ENCODE measurements at places on chromosomes 5 and 9.

DNA sequence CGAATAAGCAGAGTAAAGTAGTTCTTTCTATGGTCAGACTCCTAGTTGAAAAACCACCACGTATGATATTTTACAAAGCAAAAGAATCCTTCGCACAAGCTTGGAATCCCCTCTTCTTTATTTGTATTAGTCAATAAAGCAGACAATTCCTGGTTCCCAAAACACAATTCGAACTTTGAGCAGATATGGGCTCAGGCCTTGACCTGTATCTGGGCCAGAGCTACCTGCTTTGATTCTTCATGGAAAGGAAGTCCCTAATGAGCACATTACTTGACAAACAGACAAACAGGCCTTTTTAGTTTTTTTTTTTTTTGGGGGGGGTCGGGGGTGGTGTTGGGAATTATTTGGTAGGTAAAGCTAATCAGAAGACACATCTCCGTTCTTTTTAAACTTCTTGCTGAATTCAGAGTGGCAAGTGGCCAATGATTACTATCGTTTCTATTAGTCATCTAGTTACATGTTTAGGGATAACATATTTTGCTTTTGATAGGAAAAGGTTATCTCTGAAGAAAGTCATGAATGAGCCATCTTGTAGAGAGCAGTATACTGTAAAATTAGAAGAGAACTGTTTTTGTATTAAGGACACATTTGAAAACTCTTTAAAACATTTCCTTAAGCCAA, 116.6 kb upstream of the HMHB1 start:
- no peak for DNase-seq

- no peak for DNase-seq
Measured at GRCh38 chr5:8686707-8687106, 817.8 kb downstream of the MTRR start.

DNA sequence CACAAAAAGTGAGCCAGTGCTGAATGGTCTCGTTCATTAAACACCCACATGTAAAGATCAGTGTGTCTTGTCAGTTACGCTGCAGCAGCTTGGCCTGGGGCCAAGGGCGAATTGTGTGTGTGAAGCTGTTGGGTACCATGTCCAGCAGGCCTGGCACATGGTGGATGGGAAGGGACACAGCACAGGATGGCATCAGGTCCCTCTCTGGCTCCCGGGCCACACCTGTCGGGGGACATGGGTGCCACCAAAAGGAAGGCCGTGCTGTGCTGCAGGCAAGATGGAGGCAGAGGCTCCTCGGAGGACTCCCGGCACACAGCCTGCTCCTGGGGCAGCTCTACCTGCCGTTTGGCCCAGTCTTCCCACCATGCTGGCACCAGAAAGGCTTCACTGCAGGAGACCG, 32.0 kb downstream of the NKD2 start:
- no peak for DNase-seq

- DNase-seq = no peak
Measured at GRCh38 chr9:8371686-8372085, 572.1 kb upstream of the DMAC1 start.

- no peak for DNase-seq
Measured at GRCh38 chr5:169945831-169946261, 34.4 kb downstream of the INSYN2B start.

DNA sequence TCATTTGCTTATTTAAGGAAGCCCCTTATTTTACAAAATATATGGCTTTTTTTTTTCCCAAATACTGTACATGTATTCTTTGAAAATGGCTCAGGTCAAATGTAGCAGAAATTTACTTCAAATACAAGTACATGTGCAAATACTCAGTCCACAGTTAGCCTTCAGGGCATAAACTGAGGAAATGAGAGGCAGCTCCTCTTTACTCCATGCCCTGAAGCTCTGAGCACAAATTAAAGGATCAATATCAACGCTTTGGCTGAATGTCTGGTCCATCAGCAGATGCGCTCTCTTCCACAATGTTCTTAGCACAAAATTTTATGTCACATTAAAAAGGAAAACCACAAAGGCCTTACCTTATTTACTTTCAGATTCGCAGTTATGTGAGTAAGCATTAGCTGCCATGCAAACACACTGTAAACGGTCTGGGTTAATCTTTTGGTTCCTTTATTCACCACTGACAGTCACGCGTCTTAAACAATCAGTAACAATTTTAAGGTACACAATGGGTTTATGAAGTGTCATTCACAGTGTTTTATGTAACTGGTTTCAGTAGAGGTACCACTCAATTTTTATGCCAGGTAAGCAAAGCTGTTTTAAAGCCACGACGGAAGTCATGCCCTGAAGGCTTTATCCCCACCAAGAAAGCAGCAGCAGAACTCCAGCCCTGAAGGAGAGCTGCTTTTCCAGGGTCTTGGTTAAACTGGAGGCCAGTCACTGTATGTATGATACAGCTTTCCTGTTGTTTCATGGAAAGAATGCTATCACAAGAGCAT, 103.4 kb downstream of the OTULIN start:
- peak; percentile 10 for DNase-seq

- no peak for DNase-seq
Measured at GRCh38 chr9:73260506-73260905, 108.8 kb downstream of the ANXA1 start.

- DNase-seq = no peak
Measured at GRCh38 chr5:11791792-11792191, 112.5 kb downstream of the CTNND2 start.

GRCh38 chr5:1734271-1734907, 65.2 kb downstream of the MRPL36 start:
- no peak for DNase-seq

DNA sequence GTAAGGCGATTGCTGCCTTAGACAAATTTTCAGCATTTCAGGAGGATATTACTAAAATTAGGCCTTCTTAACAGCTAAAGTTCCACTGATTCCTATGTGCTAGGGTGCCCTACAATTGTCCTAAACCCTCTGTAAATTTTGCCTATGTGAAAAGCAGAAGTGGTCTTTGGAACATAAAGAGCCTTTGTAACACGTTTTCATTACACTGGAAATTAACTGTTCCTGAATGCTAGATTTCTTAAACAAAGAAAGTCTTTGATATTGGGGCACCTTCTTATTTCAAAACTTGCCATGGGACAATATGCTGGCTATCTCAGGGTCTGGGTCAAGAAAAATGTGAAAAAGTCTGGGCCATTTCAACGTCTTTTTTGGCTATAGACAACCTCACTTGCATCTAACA, 60.4 kb upstream of the MOCS2 start:
- DNase-seq = no peak

DNA sequence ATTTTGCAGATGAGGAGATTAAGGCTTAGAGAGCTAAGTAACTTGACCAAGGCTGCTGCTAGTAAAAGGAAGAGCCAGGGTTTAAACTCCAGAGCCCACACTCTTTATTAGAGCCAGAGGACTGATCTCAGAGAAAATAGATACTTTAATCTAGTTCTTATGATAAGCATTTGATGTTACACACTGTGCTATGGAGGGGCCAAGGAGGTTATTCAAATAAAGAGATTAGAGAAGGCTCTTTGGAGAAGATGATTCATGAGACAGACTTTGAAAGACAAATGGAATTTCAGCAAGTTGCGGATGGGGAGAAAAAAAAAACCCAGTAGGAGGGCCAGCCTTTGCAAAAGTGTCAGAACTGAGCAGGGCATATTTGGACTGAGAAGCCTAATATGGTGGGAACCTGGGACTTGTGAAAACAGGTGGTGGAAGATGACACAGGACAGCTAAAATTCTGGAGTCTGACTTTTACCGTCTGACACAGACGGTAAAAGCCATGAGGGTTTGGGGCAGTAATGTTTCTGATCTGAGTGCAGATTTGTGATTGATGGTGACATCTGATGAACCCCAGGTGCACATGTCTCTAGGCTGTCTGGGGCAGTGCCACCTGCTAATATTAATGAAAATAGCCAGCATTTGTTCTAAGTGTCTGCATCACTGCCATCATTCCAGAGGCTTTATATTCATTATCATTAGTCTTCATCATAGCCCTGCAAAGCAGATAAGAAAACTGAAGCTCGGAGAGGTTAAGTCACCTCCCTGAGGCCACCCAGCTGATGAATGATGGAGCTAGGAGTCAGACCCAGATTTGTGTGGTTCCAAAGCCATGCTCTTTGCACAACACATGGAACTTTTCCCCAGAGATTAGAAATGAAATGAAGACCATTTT, 65.3 kb upstream of the CXCL14 start:
- DNase-seq = no peak

- no peak for DNase-seq
Measured at GRCh38 chr5:32780508-32780919, 69.4 kb downstream of the NPR3 start.

DNA sequence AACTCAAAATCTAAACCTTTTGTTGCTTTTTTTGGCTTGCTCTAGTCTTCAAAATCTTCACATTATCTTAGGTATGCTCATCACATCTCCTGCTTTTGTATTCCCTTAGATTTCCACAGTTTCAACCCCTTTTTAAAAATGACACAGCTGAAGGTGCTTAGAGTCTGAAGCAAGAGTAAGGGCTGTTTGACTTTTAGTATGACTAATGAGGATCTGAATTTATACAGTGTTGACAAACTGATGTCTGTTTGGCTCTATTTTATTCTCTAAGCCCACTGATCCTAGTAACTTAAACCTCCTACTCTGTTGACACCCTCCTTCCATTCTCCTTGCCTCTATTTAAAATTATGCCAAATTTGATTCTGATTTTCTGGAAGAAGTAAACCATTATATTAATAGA, 200.1 kb downstream of the MCTP1 start:
- DNase-seq = no peak

GRCh38 chr5:40906351-40906751, 2.9 kb upstream of the C7 start:
- DNase-seq = no peak

GRCh38 chr9:15153961-15154360, 153.1 kb downstream of the TTC39B start:
- DNase-seq = no peak

Measured in CD4-positive, alpha-beta T cell treated with Interleukin-12 subunit alpha and Interleukin-12 subunit beta, for 1 hour (primary cell).